ENCODE measurements at places on chromosomes 13 and 19.

GRCh38 chr13:48160606-48161278 is 65.8 kb upstream of the MED4 start:
- H3K27ac ChIP-seq: no peak overlapping the region
- H3K36me3 ChIP-seq: no peaks in the 10 kb centered on the region
- H3K4me1 ChIP-seq: no peaks in the 10 kb centered on the region
- H3K4me3 ChIP-seq: no peak overlapping the region

DNA sequence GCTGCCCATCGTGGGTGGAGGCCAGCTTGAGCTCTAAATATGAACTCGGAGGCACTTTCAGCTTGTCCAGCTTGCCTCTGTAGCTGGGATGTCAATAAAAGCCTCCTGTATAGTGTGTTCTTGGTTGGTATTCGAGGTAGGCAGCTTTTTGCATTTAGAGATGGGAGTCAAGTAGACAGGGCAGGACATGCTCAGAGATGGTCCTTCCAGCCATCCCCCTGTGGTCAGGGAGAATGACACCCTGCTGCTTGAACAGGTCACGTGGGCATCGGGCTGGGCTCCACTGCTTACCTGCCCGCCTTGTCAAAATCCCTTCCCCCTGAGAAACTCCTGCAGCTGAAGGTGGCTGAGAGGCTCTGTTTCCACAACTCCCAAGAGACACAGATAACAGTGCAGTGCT is 302.5 kb downstream of the ZNF536 start:
- no peaks in the 10 kb centered on the region for H3K4me1 ChIP-seq
- H3K27me3 ChIP-seq: no peaks in the 10 kb centered on the region
- DNase-seq: no peak
- H3K4me3 ChIP-seq: no peak overlapping the region
- H3K36me3 ChIP-seq: no peaks in the 10 kb centered on the region
- no peak overlapping the region for H3K27ac ChIP-seq

GRCh38 chr19:50020481-50020880 is 4.7 kb downstream of the VRK3 start:
- DNase-seq: no peak
- H3K4me1 ChIP-seq: peaks cover 8% of the 10 kb centered on the region
- H3K4me3 ChIP-seq: no peak overlapping the region
- H3K27ac ChIP-seq: no peak overlapping the region

- no peaks in the 10 kb centered on the region for H3K27me3 ChIP-seq
- no peak for DNase-seq
- H3K27ac ChIP-seq: no peak overlapping the region
- no peak overlapping the region for H3K4me3 ChIP-seq
- no peaks in the 10 kb centered on the region for H3K4me1 ChIP-seq
These were observed 35.7 kb upstream of the DACH1 start for GRCh38 chr13:71902676-71903075.

- DNase-seq: no peak
- H3K27ac ChIP-seq: no peak overlapping the region
- no peaks in the 10 kb centered on the region for H3K27me3 ChIP-seq
- no peak overlapping the region for H3K4me3 ChIP-seq
These were observed 65.4 kb downstream of the TUBGCP3 start for GRCh38 chr13:112522578-112522977.

GRCh38 chr13:24863748-24864540 is 100.0 kb downstream of the RNF17 start:
- no peak overlapping the region for H3K27ac ChIP-seq
- H3K36me3 ChIP-seq: no peaks in the 10 kb centered on the region
- no peak overlapping the region for H3K4me3 ChIP-seq
- no peaks in the 10 kb centered on the region for H3K4me1 ChIP-seq
- H3K27me3 ChIP-seq: no peaks in the 10 kb centered on the region

GRCh38 chr13:96431044-96431581 is 341.2 kb downstream of the HS6ST3 start:
- DNase-seq: no peak
- no peak overlapping the region for H3K27ac ChIP-seq
- H3K27me3 ChIP-seq: no peaks in the 10 kb centered on the region
- no peaks in the 10 kb centered on the region for H3K4me1 ChIP-seq
- H3K36me3 ChIP-seq: no peaks in the 10 kb centered on the region

GRCh38 chr13:102128216-102128810 is 273.5 kb downstream of the FGF14 start:
- no peak overlapping the region for H3K27ac ChIP-seq
- no peak overlapping the region for H3K4me3 ChIP-seq
- H3K4me1 ChIP-seq: no peaks in the 10 kb centered on the region
- no peaks in the 10 kb centered on the region for H3K27me3 ChIP-seq
- no peaks in the 10 kb centered on the region for H3K36me3 ChIP-seq
- peak; percentile 28 for DNase-seq

GRCh38 chr19:8609279-8610040 is 1.1 kb downstream of the ADAMTS10 start:
- no peaks in the 10 kb centered on the region for H3K36me3 ChIP-seq
- H3K4me3 ChIP-seq: peak overlapping the region; percentile 44
- H3K27me3 ChIP-seq: no peaks in the 10 kb centered on the region
- DNase-seq: no peak

DNA sequence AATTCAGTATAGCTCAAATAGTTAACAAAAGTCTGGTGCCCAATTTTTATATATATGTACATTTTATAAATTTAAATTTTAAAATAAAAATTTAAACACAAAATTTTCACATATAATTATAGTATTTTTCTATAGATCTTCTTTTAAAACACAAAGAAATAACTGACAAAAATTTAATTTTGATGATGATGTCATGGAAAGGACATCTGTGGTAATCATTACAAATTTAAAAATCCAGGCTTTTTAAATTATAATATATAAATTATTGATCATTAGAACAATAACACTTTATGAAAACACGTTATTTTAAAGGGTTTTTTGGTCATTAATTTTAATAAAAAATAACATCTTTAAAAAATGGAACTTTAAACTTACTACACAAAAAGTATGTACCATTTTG is 381.1 kb downstream of the DACH1 start:
- no peaks in the 10 kb centered on the region for H3K4me1 ChIP-seq
- no peak overlapping the region for H3K4me3 ChIP-seq
- H3K36me3 ChIP-seq: no peaks in the 10 kb centered on the region
- no peaks in the 10 kb centered on the region for H3K27me3 ChIP-seq
- no peak overlapping the region for H3K27ac ChIP-seq

GRCh38 chr19:52453324-52454094 is at the start of gene ZNF578:
TSS of gene ZNF578 (plus strand) at chr19:52453553. CDS start at chr19:52501846, 48,293 bp downstream.
- peak; percentile 23 for DNase-seq
- no peak within 1 kb of the TSS for H3K27ac ChIP-seq
- H3K4me1 ChIP-seq: no peaks in the 10 kb centered on the region
- H3K4me3 ChIP-seq: peak within 1 kb of the TSS; percentile 35
- no peaks in the 10 kb centered on the region for H3K27me3 ChIP-seq
- peaks cover 8% of the 10 kb centered on the region for H3K36me3 ChIP-seq

DNA sequence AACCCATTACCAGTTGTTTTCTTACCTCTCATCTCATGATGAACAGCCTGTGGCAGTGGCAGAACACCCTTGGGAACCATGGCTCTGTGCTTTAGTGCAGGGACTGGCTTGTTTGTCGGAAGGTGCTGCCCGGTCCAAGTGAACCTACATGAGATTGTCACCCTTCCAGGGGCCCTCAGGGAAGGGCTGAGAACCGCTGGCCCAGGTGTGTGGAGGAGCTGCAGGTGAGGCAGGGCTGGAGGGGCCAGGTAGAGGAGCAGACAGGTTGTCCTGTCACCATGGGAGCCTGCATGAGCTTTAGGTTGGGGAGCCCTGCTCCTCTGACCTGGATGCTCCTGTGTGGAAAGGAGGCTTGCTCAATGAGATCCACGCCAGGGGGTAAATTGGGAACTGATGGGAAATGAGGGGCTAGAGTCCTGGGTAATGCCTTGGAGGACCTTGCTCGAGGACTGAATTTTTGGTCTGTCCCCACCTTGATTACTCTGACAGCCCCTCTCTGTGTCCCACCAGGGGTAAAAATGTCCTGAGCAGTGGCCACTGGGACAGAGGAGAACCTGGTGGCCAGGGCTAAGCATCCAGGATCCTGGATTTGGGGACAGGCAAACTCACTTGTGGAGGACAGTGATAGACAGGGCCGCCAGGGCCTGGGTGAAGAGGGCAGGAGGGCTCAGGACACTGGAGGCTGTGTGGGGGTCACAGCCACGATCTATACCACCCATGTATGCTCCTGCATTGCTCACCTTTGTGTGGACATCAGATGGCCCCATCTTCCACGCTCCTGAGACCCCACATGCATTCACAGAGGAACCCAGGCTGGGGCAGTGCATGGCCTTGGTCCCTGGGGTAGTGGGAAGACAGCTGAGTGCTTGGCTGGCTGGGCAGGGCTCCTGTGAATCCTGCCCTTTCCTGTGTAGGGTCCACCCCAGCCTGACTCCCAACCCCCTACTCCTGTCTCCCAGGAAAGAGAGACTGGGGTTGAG is 24.1 kb upstream of the CEACAM1 start:
- DNase-seq: no peak
- H3K27me3 ChIP-seq: no peaks in the 10 kb centered on the region
- H3K36me3 ChIP-seq: no peaks in the 10 kb centered on the region
- no peak overlapping the region for H3K4me3 ChIP-seq

- H3K4me1 ChIP-seq: no peaks in the 10 kb centered on the region
- H3K4me3 ChIP-seq: no peak overlapping the region
- H3K36me3 ChIP-seq: no peaks in the 10 kb centered on the region
- H3K27ac ChIP-seq: no peak overlapping the region
- H3K27me3 ChIP-seq: no peaks in the 10 kb centered on the region
These were observed 38.9 kb downstream of the STOML3 start for GRCh38 chr13:38951525-38952313.

DNA sequence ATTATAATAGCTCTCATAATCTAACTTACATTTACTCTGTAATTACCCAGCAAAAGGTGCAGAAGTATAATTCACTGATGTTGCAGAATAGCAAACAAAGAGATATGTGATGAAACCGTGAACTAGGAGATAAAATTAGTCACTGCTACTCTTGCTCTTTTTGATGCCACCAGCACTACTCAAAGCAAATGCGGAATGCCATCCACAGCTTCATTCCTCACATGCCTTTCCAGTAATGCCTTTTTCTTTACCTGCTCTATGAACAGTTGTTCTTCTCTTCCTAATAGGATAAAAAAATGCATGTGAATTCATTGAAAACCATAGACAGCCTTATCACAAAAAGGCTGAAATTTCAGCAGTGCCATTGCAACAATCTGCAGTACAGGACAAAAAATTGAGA is 1129.5 kb downstream of the DIAPH3 start:
- H3K27ac ChIP-seq: no peak overlapping the region
- H3K27me3 ChIP-seq: no peaks in the 10 kb centered on the region
- no peaks in the 10 kb centered on the region for H3K4me1 ChIP-seq
- H3K4me3 ChIP-seq: no peak overlapping the region

DNA sequence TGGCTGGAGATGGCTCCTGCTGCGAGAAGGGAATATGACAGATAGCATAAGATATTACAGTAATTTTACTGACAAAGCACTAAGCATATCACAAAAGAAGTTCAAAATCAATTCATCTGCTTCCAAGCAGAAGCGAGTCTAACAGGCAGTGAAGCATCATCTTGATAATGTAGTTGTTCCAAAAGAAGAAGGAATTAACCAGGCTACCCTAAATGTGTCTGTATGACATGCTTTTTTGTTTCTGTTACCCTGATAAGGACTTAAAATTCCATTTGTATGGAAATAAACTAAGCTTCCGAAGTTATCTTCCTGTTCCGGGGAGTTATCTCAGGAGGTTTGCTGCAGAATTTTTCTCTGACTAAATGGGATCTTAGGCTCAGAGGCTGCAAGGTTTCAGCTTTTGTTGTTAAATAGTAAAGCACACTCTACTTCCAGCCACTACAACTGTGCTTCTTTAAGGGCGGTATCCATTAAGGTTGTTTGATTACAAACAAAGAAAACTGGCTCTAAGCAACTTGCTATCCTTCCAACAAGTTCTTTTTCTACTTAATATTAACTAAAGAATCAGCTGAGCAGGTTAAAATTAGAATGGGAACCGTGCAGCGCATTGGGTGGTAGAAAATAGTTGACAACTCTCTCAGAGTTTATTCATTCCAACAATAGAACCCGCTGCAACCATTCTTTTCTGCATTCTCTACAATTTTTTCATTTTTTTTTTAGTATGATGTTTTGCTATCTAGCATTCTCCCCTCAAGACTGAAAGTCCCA is 607.3 kb downstream of the UQCRFS1 start:
- no peaks in the 10 kb centered on the region for H3K4me1 ChIP-seq
- DNase-seq: no peak
- H3K4me3 ChIP-seq: no peak overlapping the region
- no peaks in the 10 kb centered on the region for H3K27me3 ChIP-seq
- H3K27ac ChIP-seq: no peak overlapping the region

GRCh38 chr13:35995136-35995535 is 136.0 kb downstream of the DCLK1 start:
- no peak overlapping the region for H3K27ac ChIP-seq
- H3K36me3 ChIP-seq: no peaks in the 10 kb centered on the region
- DNase-seq: no peak
- H3K4me1 ChIP-seq: no peaks in the 10 kb centered on the region
- no peak overlapping the region for H3K4me3 ChIP-seq

- H3K27ac ChIP-seq: no peak overlapping the region
- peak; percentile 75 for DNase-seq
- H3K36me3 ChIP-seq: no peaks in the 10 kb centered on the region
- peaks cover 3% of the 10 kb centered on the region for H3K27me3 ChIP-seq
- H3K4me1 ChIP-seq: no peaks in the 10 kb centered on the region
- no peak overlapping the region for H3K4me3 ChIP-seq
These were observed 9.1 kb downstream of the MAST1 start for GRCh38 chr19:12847159-12848139.

GRCh38 chr13:99174533-99175100 is 26.0 kb upstream of the UBAC2 start:
- no peak for DNase-seq
- no peaks in the 10 kb centered on the region for H3K4me1 ChIP-seq
- no peak overlapping the region for H3K4me3 ChIP-seq
- no peak overlapping the region for H3K27ac ChIP-seq
- no peaks in the 10 kb centered on the region for H3K36me3 ChIP-seq
- H3K27me3 ChIP-seq: no peaks in the 10 kb centered on the region

- no peaks in the 10 kb centered on the region for H3K27me3 ChIP-seq
- no peaks in the 10 kb centered on the region for H3K4me1 ChIP-seq
- H3K36me3 ChIP-seq: no peaks in the 10 kb centered on the region
- peak overlapping the region; percentile 100 for H3K27ac ChIP-seq
- H3K4me3 ChIP-seq: peak overlapping the region; percentile 83
These were observed 468 bp downstream of the STX10 start for GRCh38 chr19:13149628-13150186.

- H3K4me3 ChIP-seq: no peak overlapping the region
- no peak for DNase-seq
- no peak overlapping the region for H3K27ac ChIP-seq
- no peaks in the 10 kb centered on the region for H3K36me3 ChIP-seq
These were observed 146.6 kb downstream of the RGCC start for GRCh38 chr13:41603917-41604316.

GRCh38 chr13:109517517-109517916 is 268.9 kb downstream of the IRS2 start:
- H3K27ac ChIP-seq: no peak overlapping the region
- no peaks in the 10 kb centered on the region for H3K4me1 ChIP-seq
- H3K4me3 ChIP-seq: no peak overlapping the region
- DNase-seq: no peak
- no peaks in the 10 kb centered on the region for H3K27me3 ChIP-seq

- H3K4me1 ChIP-seq: no peaks in the 10 kb centered on the region
- H3K27me3 ChIP-seq: no peaks in the 10 kb centered on the region
- DNase-seq: no peak
- no peak overlapping the region for H3K27ac ChIP-seq
- H3K4me3 ChIP-seq: no peak overlapping the region
- peaks cover 22% of the 10 kb centered on the region for H3K36me3 ChIP-seq
These were observed 3.7 kb upstream of the GP6 start for GRCh38 chr19:55041627-55042343.
